D341Med (cell line): ENCODE measurements at places on chromosomes 7 and 10.

DNA sequence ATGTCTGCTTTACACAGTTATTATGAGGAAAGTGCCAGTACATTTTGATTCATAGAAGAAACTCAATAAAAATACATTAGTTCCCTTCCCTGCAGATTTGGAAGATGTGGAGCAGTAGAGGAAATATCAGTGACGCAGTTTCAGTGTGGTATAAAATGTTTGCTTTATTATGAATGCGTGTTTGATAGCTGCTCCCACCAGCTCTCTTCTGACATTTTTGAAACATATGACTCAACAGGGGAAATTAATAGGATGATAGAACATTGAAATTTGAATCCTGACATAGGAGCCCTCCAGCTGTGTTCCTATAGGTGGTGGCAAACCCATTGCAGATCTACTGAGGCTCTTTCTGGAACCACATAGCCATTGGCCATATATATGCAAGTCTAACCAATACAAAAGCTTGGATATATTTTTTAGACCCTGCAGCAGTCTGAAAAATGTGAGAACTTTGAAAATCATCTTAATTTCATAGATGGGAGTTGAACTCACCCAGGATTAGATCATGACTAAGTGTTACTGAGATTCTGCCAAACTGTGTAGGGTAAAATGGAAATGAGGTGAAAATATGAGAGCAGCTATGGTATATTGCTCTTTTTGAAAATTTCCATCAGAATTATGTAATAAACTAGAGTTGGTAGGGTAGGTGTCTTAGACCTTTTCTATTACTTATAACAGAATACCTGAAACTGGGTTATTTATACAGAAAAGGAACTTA lies 47.8 kb downstream of the BZW2 start:
- no peak for DNase-seq

DNA sequence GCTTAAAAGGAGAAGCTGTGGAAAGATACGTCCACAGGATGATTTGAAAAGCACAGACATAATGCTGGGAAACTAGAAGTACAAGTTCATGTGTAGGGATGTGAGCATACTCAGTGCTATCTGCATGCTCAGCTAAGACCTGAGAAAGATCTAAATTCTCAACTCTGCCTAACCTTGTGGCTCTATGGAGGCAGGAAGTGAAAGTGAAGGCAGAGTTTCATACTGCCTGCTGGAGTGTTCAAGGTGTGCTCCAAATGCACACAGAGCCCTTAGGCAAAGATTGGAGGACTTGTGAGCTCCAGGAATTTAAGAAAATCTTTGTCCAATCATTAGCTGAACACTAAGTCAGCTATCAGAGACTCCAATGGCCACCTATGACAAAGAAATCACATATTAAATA lies 190.9 kb downstream of the RNLS start:
- DNase-seq = no peak

DNA sequence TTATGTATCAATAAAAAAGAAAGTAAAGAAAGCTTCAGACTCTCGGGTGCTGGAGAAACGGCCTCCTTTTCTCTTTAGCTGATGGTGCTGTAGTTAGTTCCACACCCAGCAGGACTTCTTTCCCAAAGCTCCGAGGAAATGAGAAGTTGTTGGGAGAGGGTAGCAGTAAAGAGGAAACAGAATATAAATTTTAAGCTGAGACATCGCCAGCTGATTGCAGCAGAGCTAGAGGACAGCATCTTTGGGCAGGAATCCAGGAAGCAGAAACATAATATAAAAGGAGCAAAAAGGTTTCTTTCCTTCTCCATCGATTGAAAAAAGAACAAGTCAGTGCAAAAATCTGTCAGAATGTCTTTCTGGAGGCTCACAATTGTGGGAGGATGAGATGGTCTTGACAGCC lies 616.9 kb upstream of the FOXK1 start:
- DNase-seq = no peak

DNA sequence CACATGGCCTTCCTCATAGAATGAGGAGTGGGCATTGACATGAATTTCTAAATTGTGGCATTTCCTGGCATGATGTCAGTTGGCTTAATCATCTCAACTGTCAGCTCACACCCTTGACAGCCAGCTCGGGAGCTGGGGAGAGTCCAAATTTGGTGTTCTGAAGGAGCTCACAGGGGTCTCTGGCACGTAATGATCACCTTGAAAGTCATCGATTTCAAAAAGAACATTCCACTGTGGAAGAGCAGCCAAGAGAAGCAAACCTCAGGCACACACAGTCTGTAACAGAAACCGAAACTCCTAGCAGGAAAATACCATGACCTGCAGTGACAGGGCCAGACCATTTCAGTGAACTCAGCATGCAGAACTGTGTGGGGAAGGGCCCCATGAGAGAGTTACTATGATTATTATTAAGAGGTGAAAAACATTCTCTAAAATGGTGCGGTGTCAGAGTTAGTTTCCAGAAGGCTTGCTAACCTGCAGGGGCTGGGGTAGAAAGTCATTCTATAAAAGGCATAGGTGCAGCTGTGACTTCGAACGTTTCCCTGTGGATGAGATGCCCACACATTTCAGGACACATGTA lies 26.4 kb upstream of the KLF6 start:
- no peak for DNase-seq

DNA sequence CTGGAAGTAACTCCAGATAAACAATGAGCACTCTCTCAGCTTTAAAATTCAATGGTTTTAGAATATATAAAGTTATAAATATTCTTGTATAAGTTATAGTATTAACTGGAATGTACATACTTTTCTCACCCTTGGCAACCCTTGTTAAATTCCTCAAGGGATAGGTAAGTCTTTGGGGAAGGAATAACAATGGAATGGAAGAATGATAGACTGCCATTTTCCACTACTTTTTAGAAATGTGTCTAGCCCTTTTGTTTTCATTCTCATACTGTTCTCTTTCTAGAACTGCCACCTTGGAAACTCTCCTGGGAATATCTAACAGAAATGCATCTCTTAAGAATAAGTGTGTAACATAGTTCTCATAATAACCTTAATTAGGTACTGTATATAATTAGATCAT lies 8.3 kb downstream of the KIF5B start:
- no peak for DNase-seq

DNA sequence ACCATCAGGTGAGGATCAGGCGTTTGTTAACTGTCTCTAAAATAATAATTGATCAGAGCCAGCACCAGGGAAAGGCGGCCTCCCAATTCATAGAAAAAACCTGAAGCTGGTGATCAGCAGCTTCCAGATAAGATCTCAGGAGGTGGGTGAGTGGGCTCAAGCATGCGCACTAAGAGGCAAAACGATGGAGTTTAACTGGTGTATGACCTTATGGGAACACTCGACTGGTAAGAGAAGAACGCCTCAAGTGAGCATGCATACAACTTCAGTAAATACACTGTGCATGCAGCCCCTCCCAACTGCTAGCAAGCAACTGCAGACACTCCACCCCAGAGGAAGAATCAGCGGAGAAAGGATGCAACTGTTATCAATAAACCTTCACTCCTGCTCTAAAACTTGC lies 18.1 kb downstream of the RAPGEF5 start:
- no peak for DNase-seq

DNA sequence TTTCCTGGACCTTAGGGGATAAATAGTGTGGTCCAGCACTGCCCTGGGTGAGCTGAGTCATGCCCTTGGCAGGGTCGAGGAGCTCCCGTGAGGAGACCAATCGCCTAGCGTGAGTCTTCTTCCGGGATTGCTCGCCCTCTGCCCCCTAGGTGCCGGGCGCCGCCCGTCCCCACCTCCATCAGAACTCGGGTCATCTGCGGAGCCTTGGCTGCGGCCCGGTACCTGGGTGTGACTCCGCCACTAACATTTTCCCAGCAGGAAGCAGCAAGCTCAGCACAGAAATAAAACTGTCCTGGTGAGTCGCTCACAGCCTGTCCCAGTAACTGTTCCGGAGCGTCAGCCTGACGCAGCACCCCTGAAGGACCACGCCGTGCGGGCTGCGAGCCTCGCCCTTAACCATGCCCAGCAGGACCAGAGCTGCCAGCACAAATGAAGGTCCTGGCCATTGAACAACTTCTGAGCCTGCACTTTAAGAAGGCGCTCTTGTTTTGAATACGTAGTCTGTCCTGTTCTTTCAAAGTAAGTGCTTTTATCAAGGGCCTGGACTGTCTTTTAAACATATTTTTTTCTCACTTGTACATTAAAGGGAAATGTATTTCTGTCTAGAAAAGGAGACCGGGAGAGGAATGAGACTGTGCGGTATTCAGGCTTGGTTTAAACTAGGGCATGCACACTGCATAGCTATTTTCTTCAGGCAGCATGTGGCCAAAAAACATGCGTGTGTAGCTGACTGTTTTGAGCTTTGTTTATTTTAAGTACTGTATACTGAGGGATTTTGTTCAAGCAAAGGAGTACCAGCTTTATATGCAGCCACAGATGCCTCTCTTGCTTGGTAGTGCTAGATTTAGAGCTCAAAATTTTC lies 136.7 kb downstream of the HECW1 start:
- DNase-seq = no peak
